ENCODE measurements at places on chromosomes 4 and X. TPM values are rescaled to one million over a fixed set of nuclear protein-coding genes. Genes with fewer than 3 reads are reported as not detected.

The GIMD1 gene
- not detected for total RNA-seq

The IL1RAPL1 gene
- 3.0 TPM for total RNA-seq

The SRP72 gene
- total RNA-seq = 46.3 TPM

The SMPX gene
- total RNA-seq = 403 TPM

The ERAS gene
- not detected for total RNA-seq

The SSX3 gene
- not detected for total RNA-seq

The TLR10 gene
- 0.08 TPM for total RNA-seq

The PAGE4 gene
- not detected for total RNA-seq

The GSPT2 gene
- 5.9 TPM for total RNA-seq
